ENCODE measurements at places on chromosomes 3 and 15.

DNA sequence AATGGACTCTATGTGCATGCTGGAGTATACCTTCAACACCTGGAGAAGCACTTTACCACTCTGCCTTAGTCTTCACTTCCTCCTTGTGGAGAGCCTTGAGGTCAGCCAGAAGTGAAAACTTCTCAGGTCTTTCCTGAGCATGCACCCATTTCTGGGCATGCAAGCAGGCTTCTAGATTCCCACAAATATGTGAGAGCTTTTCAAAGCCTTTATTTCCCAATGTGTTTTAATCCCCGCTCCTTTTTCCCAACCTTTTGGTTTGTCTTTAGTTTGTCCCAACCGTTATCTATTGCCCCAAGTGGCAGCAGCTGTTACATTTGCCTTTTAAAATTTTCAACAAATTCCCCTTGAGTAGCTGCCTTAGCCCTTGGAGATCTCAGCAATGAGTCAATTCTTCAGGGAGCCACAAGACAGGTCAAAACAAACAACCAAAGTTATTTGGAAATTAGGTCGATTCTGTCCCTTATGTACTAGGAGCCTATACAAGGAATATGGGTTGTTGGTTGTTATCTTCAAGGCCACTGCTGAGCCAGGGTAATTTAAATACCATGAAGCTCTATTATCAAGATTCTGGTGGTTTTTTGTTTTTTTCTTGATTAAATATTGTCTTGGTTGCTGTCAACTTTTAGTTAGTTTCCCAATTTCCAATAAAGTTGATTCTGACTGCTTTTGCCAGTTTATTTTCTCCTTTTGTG lies 44.4 kb downstream of the LSM3 start:
- DNase-seq, result no peak

GRCh38 chr3:154776549-154777225 lies 303.4 kb upstream of the MME start:
- DNase-seq, result no peak

- no peak for DNase-seq
Measured at GRCh38 chr15:39843565-39843964, 60.9 kb upstream of the FSIP1 start.

DNA sequence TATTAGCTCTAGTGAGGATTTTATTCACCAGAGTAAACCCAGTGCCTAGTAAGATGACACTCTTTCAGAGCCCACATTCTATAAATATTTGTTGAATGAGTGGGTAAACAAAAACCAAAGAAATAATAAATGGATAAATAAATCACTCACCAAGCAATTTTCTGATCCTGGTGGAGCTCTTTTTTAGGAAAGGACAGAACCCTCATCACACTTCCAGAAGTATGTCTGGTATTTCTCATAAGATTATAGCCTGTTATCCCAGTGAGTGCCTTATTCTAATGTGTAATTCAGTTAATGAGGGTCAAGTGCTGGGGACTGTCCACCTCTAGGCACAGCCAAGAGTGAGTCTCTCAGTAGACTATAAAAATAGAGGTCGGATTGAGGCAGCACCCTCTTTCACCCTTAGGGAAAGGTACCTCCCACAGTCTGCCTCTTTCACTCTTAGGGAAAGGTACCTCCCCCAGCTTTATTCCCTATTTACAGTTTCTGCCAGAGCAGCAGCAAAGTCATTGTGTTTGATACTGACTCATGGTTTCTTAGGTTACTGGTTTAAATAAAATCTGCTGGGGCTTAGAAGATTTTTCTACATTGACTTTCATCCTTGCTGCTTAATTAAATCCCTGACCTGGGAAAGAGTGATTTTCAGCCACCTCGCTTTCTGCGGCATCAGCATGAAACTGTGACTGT lies 145.0 kb downstream of the STAC start:
- no peak for DNase-seq

GRCh38 chr3:58231666-58232065 lies 5.9 kb upstream of the ABHD6 start:
- no peak for DNase-seq

DNA sequence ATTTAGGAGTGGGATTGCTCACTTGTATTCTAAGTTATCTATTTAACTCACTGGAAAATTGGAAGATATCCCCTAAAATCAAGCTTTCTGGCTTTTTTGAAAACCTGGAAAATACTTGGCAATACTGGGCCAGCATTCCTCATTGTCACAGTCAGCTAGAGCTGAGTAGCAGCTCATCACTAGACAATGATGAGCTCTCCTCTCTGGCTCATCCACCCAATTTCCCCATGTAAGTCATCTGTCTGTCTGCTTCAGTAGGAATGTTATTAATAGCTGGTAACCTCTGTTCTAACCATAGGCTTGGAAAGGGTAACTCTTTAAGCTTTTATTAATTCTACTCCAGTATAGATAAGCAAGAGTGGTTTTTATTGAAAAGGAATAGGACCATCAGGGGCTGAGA lies 39.7 kb upstream of the PIK3R4 start:
- DNase-seq, result no peak

DNA sequence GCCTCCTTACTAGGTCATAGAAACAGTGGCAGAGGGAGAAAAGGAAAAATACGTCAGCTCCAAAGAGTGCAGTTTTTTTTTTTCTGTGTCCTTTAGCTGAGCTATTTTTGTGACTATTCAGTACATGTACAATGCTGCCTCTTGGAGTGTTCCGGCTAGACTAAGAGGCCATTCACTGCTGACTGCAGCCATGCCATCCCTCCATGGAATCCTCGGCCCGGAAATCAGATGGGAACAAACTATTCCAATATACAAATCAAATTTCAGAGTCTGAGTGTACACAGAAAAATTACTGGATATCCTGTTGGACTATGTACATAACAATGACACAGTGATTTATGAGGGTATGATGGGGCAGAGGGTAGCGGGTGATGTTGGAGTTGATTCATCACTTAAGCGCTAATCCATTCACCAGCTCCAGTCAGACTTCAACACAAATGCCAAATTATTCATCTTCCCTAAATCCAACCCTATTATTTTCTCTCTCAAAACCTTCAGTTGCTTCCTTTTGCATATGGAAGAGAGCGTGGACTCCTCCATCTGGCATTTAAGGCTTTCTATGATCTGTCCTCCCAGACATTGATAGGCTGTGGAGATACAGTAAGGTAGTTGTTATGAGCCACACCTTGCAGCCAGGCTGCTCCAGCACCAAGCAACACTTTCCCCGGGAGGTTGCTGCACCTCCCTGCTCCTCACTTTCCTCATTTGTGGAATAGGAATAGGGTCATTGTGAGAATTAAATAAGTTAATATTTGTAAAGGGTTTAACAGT lies 109.1 kb downstream of the LPP start:
- DNase-seq, result no peak
